Activated CD8-positive, alpha-beta memory T cell treated with anti-CD3 and anti-CD28 coated beads for 1 hour (primary cell): ENCODE measurements at places on chromosomes 7 and 10.

DNA sequence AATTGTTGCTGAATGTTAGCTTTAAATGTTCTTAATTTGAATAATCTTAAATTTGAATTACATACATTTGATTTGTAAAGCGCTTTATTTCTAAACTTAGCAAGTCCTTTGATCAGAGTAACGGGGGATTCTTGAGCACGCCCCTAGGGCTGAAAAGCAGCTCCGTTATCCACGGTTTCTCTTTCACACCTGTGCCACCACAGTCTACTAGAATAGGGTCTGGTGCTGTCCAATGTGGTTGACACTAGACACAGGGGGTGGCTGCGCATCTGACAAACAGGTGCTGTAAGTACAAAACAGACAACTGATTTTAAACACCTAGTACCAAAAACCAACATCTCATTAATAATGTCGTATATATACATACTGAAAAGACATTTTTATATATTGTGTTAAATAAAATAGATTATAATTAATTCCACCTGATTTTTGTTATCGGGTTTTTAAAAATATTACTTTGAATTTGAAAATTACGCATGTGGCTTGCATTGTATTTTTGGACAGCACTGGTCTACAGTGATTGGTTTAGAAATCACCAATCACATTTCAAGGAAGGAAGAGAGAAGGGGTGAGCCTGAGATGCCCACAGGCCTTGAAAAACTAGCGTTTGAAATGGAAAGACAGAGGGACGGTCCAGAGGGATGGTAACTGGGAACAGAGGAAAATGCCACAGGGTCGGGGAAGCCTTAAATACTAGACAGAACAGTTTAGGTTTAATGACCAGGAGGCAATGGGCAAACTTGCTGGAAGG, 7.3 kb downstream of the SEPHS1 start:
- no peak for DNase-seq

GRCh38 chr7:50330696-50331095, 26.2 kb downstream of the IKZF1 start:
- DNase-seq: no peak

DNA sequence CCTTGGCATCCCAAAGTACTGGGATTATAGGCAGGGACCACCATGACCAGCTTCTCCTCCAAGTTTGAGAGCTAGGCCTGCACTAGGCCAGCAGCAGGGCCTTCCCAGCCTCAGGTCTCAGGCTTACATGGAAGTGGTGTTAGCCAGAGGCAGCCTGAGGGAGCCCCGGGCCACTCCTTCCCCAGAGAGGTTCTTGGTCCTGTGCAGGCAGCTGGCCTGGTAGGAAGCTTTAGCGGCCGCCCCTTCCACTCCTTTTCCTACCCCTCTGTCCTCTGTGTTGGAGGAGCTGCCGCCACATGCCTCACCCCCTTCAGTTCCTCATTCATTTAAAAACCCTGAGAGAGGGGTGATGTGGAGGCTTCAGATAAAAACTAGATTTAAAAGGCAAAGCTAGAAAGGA, 40.3 kb downstream of the TSPAN15 start:
- no peak for DNase-seq

- no peak for DNase-seq
These were observed 119.0 kb downstream of the PTPN20 start for GRCh38 chr10:47030191-47030703.

- DNase-seq: no peak
These were observed 54.1 kb upstream of the MKRN1 start for GRCh38 chr7:140533394-140533872.

- DNase-seq: no peak
These were observed 92.6 kb downstream of the POLL start for GRCh38 chr10:101495324-101495925.

DNA sequence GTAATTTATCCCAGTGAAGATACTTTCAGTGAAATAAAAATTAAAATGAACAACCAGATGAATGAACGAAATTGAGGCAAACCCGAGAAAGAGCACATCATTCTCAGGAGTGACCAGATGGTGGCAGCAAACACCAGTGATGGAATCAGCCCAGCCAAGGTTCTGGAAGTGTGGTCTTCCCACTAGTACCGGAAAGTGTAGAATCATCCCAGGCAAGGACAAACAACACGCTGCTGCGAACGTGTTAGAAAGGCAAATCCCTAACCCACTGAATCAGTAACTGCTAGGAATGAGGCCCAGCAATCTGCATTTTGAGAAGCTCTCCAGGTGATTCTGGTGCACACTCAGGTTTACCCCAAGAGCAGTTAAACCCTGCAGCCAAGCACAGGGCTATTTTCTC, 15.5 kb upstream of the SLC18A3 start:
- DNase-seq: no peak

DNA sequence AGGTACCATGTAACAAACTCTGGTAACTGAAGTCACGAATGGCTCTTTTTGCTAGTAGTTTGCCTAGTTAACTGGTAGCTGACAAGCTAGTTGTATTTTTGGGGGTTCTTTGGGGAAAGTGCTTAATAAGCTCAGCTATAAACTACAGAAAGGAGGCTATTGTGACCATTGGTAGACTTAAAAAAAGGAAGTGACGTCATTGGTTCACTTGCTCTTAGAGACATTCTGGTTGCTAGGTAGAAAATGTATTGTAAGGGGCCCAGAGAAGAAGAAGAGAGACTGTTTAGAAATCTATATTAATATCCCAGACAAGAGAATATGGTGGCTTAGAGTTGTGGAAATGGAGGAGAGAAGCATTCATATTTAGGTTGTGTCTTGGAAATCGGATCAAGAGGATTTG, 103.0 kb downstream of the NXPH1 start:
- no peak for DNase-seq

GRCh38 chr7:102093599-102094315, 192.9 kb upstream of the SH2B2 start:
- no peak for DNase-seq

- DNase-seq: no peak
These were observed 25.5 kb downstream of the HELLS start for GRCh38 chr10:94571081-94571480.

GRCh38 chr10:92003258-92003657, 79.7 kb downstream of the BTAF1 start:
- DNase-seq: no peak
